ENCODE measurements at places on chromosomes 11 and 22.

GRCh38 chr11:64044730-64045393, 9.1 kb downstream of the FLRT1 start:
- no peak for DNase-seq

GRCh38 chr11:68460741-68461574, at the start of gene PPP6R3:
TSS of gene PPP6R3 (plus strand) at chr11:68460752. CDS start at chr11:68537665, 76,913 bp downstream.
- no peak for DNase-seq

- DNase-seq, result no peak
These were observed 28.4 kb downstream of the CDON start for GRCh38 chr11:126034039-126034932.

- no peak for DNase-seq
These were observed 44.4 kb upstream of the DBX1 start for GRCh38 chr11:20204681-20205080.

GRCh38 chr11:30859669-30860068, 273.5 kb upstream of the MPPED2 start:
- DNase-seq, result no peak

DNA sequence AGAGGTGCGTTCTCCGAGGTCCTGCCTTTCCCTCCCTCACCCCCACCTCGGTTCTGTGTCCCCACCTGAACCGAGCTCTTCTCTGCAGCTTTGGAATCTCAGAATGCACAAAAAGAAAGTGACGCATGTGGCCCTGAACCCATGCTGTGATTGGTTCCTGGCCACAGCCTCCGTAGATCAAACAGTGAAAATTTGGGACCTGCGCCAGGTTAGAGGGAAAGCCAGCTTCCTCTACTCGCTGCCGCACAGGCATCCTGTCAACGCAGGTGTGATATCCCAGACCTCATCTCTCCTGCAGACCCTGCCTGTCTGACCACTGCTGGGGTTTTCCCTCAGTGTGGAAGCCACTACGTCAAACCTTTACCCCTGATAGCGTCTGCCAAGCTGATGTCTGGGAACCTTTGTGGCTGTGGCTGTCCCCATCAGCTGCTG, 13.9 kb downstream of the ACP2 start:
- DNase-seq, result no peak

- no peak for DNase-seq
These were observed 47.9 kb upstream of the ADORA2A start for GRCh38 chr22:24379536-24379935.

Measured in upper lobe of right lung (tissue), 1 donor.